ENCODE measurements at places on chromosomes 6 and 20. TPM values are rescaled to one million over a fixed set of nuclear protein-coding genes. Genes with fewer than 3 reads are reported as not detected.
A peak's percentile ranks its signal among the peaks of the same experiment; 100 is the strongest.

DNA sequence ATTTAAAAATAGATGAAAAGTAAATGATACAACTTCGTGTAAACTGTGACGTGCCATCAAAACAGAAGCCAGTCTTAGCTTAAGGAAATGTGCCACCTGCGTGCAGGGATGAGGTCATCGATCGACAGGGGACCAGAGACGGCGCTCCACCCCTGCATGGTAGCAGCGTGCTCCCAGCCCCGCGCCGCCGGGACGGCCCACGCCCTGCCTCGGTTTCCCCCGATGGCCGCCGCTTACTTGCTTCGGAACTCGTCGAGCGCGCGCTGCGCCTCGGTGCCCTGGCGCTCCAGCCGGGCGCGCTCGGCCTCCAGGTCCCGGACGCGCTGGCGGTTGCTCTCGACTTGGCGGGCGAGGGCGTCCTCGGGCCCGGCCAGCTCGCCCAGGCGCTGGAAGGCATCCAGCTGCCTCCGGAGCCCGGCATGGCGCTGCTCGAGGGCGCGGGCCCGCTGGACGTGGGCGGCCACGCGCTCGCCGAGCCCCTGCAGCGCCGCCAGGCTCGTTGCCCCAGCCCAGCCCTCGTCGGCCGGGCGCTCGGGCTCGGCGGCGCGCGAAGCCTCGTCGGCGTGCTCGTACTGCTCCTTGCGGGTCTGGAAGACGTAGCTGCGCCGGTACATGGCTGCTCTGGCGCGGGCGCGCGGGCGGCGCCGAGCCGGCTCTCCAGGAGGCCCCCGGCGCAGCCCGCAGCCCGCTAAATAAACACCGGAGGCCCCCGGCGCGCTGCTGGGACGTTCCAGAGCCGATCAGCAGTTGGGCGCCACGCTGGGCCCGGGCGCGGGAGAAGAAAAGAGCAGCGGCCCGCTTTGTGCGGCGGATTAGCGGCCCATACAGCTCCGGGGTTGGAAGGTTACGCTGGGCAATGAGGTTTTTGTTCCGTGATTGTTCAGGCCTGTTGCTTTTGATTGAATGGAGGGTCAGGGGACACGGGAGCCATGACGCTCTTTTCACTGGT is at the start of gene BFSP1:
TSS of gene BFSP1 (minus strand) at position 664 of the 949 bp plus-strand sequence. CDS start at position 614, 50 bp downstream.
- H3K27me3 ChIP-seq = no peaks in the 10 kb centered on the region
- H3K27ac ChIP-seq = peak within 1 kb of the TSS; percentile 83
- no peaks in the 10 kb centered on the region for H3K36me3 ChIP-seq

DNA sequence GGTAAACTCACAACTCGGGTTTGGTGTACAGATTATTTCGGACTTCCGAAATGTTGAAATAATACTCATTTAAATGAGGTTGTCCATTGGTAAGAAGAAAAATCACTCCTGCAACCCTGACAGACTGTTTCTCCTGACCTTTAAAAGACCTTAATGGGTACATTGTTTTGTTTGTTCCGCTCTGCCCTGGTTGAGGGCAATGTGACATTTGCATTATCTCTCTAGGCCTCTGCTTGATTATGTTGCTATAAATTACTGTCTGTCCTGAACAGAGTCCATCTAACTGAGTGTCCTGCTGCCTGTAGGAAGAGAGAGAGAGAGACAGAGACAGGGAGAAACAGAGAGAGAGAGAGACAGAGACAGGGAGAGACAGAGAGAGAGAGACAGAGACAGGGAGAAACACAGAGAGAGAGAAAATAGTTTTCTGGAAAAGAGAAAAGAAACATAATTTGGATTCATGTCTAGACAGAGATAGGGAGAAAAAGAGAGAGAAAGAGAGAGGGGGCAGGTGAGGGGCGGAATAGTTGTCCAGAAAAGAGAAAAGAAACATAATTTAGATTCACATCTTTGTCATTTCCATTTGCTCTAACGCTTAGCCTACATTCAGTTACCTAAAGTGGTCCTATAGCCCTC is 83.2 kb downstream of the SHLD1 start:
- H3K27me3 ChIP-seq = no peaks in the 10 kb centered on the region
- DNase-seq = peak; percentile 45
- peak overlapping the region; percentile 5 for H3K27ac ChIP-seq
- peaks cover 81% of the 10 kb centered on the region for H3K4me1 ChIP-seq

Gene AAR2
- total RNA-seq = 40.0 TPM

DNA sequence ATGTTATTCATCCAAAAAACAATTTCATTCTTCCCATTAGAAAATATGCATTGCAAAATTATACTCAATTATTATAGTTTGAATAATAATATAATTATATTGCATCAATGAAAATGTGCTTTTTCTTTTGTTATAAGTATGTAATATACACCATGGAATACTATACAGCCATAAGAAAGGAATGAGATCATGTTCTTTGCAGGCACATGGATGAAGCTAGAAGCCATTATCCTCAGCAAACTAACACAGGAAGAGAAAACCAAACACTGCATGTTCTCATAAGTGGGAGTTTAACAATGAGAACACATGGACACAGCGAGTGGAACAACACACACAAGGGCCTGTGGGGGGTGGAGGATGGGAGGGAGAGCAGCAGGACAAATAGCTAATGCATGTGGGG is 2.1 kb upstream of the NKAPL start:
- peaks cover 8% of the 10 kb centered on the region for H3K4me1 ChIP-seq
- no peak for DNase-seq
- no peak overlapping the region for H3K27ac ChIP-seq
- H3K36me3 ChIP-seq = no peaks in the 10 kb centered on the region
- H3K27me3 ChIP-seq = no peaks in the 10 kb centered on the region

DNA sequence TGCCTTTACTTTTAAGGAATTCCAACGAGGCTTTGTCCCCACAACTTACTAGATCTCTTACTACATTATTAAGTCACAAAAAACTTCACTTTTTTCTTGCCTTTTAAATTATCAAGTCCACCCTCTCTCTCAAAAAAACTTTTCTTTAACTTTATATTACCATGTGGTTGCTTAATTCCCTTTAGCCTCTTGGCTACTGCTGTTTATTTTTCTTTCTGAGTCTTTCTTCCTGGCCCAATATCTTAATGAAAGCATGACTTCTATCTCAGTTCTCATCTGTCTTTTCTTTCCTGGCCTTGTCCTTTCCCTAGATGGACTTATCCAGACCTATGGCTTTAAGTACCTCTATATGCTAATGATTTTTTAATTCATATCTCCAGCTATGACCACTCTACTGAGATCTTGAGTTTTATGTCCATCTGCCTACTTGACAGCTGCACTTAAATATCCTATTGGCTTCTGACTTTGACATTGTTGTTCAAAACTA is 710.5 kb downstream of the RFPL4B start:
- no peaks in the 10 kb centered on the region for H3K36me3 ChIP-seq
- H3K4me3 ChIP-seq = no peak overlapping the region
- H3K4me1 ChIP-seq = no peaks in the 10 kb centered on the region
- H3K27ac ChIP-seq = no peak overlapping the region
- no peaks in the 10 kb centered on the region for H3K27me3 ChIP-seq

DNA sequence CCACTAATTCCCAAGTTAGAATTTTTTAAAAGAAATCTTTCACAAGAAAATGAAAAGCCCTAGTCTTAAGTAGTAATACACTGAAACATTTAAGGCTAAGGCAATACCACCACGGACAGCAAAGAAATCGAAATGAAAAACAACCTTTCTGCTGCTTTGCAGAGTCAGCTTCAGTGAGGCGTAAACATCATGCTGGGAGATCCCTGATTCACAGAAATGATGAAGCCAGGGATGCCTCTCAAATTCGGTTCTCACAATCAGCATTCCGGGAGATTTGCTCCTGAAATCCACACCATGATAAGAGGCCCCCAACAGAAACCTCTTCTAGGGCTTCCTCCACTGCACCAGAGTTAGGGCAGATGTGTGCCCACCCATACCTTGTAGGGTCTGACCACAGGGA is 18.6 kb downstream of the RRBP1 start:
- H3K27me3 ChIP-seq = no peaks in the 10 kb centered on the region
- peaks cover 34% of the 10 kb centered on the region for H3K4me1 ChIP-seq
- no peak for DNase-seq
- H3K27ac ChIP-seq = no peak overlapping the region

Gene MLN
- not detected for total RNA-seq

Gene DAAM2
- total RNA-seq = 57.6 TPM

DNA sequence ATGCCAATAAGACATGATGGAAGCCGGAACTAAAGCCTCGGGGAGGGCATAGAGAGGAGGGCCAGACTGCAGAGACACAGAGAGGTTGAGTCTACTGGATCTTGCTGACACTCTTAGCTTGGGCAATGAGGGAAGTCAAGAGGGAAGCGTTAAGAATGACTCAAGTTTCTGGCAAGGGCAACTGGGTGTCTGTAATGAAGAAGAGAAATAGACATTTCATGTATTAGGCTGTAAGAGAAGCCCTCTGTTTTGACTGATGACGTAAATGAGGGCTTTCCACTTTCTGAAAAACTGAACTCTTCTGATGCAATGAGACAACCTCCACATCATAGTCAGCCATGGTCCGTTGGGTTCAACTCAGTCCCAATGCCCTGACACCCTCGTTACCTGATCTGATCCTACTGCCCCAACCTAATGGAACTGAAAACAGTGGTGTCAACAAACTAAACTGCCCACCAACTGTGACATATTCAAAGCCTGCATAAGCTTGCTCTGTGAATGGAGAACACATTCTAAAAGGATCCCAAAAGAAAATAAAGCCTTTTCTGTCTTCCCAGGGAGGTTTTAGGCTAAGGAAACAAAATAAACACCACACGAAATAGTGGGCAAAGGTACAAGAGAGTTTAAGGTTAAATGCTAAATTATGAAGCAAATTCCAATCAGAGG is 45.8 kb upstream of the PNRC1 start:
- H3K27ac ChIP-seq = peak overlapping the region; percentile 80
- no peaks in the 10 kb centered on the region for H3K27me3 ChIP-seq
- no peak overlapping the region for H3K4me3 ChIP-seq
- peaks cover 18% of the 10 kb centered on the region for H3K4me1 ChIP-seq

Gene FAM217A
- not detected for total RNA-seq

GRCh38 chr20:53550280-53551187 is 43.1 kb downstream of the ZNF217 start:
- no peak overlapping the region for H3K4me3 ChIP-seq
- no peaks in the 10 kb centered on the region for H3K4me1 ChIP-seq
- DNase-seq = no peak
- no peaks in the 10 kb centered on the region for H3K27me3 ChIP-seq
- H3K27ac ChIP-seq = no peak overlapping the region
- no peaks in the 10 kb centered on the region for H3K36me3 ChIP-seq

DNA sequence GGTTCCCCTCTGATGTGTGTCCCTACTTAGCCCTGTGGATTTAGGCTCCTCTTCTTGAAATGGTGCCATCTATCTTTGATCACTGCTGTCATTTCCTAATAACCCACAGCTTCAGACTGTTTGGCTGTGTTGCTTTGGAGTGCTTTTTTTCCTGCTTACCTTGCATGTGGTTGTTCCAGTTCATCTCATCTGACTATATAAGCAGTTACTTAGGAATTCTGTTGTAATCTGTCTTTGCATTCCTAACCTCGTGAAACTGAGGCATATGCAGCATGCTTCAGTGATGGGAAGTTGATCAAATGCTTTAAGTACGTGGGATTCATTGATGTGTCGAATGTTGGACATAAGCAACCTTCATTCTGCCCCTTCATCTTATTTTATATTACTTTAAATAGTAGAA is 115.8 kb upstream of the FLRT3 start:
- H3K36me3 ChIP-seq = no peaks in the 10 kb centered on the region
- no peaks in the 10 kb centered on the region for H3K4me1 ChIP-seq
- no peak for DNase-seq
- no peak overlapping the region for H3K4me3 ChIP-seq

Gene RIMS1
- not detected for total RNA-seq

DNA sequence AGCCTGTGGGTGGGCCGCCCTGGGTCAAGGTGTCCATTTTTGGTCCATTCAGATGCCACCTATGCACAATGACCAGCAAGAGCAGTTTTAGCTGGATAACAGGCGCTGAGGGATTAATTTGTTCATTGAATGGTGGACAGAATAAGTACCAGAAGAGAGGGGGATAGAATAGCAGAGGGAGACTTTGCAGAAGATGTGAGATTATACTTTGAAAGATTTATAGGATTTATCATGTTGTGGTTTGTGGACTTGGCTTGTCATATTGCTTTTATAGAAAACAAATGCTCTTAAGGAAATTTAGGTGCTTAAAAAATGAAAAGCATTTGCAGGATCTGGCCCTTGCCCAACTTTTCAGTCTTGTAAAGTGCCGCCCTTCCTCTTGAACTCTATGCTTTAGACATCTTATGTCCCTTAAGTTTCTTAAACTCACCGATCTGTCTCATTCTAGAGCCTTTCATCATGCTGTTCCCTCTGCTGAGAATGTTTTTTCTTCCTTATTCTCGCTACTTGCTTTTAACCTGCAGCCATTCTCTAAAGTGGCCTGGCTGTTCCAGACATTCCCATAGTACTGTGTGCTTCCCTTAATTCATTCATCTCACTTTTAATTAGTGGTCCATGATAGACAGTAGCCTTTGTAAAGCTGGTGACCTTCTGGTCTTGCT is 42.5 kb downstream of the CD109 start:
- no peaks in the 10 kb centered on the region for H3K4me1 ChIP-seq
- no peak overlapping the region for H3K4me3 ChIP-seq
- no peak overlapping the region for H3K27ac ChIP-seq
- DNase-seq = no peak

Gene HUS1B
- total RNA-seq = not detected

GRCh38 chr20:53750827-53751619 is 157.4 kb upstream of the ZNF217 start:
- no peak overlapping the region for H3K27ac ChIP-seq
- H3K27me3 ChIP-seq = no peaks in the 10 kb centered on the region
- no peak overlapping the region for H3K4me3 ChIP-seq
- peak; percentile 5 for DNase-seq

Gene KCNB1
- 1.4 TPM for total RNA-seq

Gene HLA-DOA
- 23.4 TPM for total RNA-seq

Gene CST5
- total RNA-seq = 0.50 TPM

DNA sequence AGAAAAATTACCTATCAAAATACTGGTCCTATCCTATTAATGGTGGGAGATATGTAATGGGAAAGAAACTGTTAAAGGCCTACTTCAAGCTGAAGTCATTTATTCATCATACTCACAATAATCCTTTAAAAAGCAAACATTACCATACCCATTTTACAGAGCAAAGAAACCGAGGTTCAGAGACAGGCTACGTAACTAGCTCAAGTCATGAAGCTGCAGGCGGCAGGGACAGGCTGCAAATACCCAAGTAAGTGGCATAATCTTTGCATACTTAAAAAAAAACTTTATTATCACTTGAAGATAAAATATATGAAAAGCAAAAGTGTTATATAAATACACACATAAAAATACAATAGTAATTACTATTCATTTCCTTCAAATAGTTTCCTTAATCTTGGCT is 2.6 kb downstream of the RALGAPA2 start:
- DNase-seq = no peak
- H3K27ac ChIP-seq = no peak overlapping the region
- H3K4me1 ChIP-seq = peaks cover 19% of the 10 kb centered on the region
- H3K4me3 ChIP-seq = no peak overlapping the region
- H3K27me3 ChIP-seq = no peaks in the 10 kb centered on the region
- no peaks in the 10 kb centered on the region for H3K36me3 ChIP-seq
